Stimulated activated CD8-positive, alpha-beta memory T cell treated with anti-CD3 and anti-CD28 coated beads, Interleukin-2, amount 100 ng/mL, for 1 hour (primary cell): ENCODE measurements at places on chromosomes 6 and 20.

DNA sequence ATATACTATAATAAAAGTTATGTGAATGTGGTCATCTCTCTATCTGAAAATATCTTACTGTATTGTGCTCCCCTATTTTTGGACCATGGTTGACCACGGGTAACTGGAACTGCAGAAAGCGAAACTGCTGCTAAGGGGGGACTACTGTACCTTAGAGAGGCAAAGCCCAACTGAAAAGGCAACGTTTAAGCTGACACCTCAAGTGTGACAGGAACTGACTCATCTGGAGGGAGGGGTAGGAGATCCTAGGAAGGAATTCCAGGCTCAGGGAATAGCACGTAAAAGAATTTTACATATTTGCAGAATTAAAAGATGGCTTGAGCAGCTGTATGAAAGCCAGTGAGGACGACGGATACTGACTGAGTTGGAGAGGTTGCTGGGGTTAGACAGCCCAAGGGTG is 34.8 kb downstream of the ELOVL2 start:
- DNase-seq, result no peak

DNA sequence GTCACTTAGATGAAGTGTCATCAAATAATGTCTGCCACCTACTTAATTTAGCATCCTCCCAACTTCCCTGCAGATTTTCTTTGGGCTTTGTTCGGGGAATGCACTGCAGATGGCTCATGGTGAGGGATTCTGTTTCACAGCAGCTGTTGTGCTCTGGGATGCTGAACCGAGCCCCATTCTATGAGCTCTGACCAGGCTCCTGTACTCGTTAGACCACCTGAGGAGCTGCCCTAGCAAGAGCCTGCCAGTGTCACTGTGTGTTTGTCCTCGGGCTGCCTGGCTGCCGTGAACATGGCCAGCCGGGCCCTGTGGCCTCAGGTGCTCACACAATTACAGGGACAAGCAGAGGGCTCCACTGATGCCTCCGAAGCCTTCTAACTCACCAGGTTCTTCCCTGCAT is 238.8 kb upstream of the ECI2 start:
- DNase-seq, result no peak

- no peak for DNase-seq
Observed at GRCh38 chr6:129195643-129196042, 312.7 kb downstream of the LAMA2 start.

- DNase-seq, result no peak
Observed at GRCh38 chr6:134363323-134364039, 45.6 kb upstream of the SGK1 start.

- no peak for DNase-seq
Observed at GRCh38 chr6:89008001-89008814, 44.8 kb upstream of the RNGTT start.

DNA sequence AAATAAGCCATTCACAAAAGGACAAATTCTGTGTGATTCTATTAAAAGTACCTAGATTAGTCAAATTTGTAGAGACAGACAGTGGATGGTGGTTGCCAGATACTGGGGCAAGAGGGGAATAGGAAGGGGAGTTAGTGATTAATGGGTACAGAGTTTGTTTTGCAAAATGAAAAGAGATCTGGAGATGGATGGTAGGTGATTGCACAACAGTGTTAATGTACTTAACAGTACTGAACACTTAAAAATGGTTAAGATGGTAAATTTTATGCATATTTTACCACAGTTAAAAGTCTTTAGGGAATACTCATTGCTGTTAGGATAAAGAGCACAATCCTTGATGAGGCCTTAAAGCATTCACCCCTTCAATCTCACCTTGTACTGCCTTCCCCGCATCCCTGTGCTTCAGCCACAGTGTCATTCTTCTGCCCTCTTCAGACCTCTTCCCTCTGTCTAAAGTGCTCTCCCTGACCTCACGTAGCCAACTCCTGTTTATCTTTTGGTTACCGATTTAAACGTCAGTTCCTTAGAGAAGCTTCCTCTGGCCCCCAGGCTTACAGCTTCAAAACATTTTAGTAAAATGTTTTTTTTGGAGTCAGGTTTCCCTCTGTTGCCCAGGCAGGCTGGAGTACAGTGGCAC is 11.8 kb downstream of the PSMF1 start:
- DNase-seq, result no peak

DNA sequence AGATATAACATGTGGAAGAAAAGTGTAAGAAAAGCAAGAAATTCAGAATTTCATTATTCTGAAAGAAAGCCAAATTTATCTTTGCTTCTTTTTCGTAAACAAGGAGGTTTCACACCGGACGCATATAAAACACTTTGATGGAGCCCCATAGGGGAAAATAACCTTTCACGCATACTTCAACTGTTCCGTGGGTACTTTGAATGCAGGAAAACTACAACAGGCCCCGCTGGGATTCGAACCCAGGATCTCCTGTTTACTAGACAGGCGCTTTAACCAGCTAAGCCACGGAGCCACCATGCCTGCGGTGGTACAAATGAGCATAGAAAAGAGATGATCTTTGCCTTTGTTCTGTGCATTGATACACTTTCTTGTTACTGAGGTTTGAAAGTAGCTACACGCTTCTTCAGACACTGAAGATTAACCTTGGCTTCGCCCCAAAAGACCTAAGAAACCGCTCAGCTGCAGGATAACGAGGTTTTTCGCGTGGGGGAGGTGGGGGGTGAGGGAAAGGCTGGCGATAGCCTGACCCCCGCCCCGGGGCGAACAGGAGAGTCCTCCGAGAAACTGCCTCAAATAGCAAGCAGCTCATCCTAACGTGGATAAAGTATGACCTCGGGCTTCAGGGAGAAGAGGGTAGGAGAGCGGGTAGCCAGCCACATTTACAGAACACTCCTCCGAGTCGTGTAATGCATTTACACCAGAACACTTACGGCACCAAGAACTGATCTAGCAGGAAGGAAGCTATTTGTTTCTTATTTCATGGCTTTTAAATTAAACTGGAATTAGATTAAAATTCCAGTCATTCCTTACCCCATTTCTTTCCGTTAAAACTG is 5.3 kb upstream of the HMGN4 start:
- DNase-seq, result peak; percentile 92

DNA sequence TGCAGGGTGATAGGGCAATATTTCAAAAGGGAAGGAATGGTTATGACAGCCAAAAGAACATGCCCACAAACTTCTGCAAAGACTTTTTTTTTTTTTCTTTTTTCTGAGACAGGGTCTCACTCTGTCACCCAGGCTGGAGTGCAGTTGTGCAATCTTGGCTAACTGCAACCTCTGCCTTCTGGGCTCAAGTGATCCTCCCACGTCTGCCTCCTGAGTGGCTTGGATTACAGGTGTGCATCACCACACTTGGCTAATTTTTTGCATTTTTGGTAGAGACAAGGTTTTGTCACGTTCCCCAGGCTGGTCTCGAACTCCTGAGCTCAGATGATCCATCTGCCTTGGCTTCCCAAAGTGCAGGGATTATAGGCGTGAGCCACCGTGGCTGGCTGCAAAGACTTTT is 117.6 kb upstream of the ADGRF1 start:
- no peak for DNase-seq

- no peak for DNase-seq
Observed at GRCh38 chr6:170221052-170221752, 69.7 kb downstream of the DLL1 start.

- no peak for DNase-seq
Observed at GRCh38 chr6:31572041-31572911, at the start of gene LTA. TSS of gene LTA (plus strand) at chr6:31572289. CDS start at chr6:31572743, 454 bp downstream.

GRCh38 chr6:53793318-53794136 is 1.3 kb upstream of the LRRC1 start:
- no peak for DNase-seq

DNA sequence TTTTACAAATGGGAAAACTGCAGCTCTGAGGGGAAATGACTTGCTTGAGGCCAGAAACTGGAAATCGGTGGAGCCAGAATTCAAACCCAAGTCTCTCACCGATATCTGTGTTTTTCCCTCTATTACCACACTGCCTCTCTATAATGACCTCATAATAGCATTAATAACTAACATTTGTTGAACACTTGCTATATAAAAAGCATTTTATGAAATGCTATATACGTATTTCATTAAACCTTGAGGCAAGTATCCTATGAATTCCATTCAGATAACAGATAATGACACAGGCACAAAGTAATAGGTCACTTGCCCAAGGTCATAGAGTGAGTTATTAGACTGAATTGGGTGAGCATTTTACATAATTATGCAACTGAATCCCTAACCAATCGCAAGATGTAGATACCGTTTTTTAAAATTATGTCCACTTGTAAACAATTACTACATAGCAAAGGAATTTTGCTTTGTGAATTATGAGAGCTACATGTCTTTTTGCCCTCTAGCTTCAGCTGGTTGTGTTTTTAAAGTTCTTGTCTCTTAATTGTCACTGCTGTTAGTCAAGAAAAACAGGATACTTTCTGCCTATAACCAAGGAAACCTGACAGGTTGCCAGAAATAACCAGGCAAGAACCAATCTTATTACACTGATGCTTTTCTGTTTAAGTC is 4.7 kb downstream of the DSN1 start:
- no peak for DNase-seq

DNA sequence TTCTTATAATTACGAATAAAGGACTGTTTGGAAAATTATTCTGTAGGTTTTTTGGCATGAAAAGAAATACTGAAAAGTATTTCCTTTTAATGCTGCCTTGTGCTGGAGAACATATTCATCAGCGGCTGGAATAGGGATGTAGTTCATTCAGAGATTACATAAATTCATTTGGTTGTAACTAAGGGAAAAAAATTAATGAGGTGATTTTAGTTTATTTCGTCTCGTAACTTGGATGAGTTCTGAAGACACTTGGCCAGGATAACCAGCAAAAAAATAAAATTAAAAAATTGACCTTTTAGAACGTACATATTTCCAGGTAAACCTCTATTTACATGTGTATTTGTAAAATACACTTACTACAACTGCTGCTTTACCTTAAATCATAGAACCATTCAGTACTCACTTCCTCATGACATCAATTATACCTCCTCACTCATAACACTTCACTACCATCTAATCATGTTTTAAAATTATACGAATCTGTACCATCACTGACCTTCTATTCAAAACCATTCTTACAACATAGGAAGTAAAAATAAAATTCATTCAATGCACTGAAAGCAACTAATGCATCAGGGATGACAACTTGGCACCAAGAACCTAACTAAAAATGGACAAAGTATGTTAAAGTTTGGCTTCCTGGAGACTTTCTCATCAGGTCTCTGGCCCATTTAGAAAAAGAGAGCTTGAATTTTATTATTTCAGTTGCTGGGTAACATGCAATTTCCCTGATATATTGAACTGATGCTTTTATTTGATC is 17.2 kb downstream of the KLHL31 start:
- no peak for DNase-seq

- no peak for DNase-seq
Observed at GRCh38 chr6:167970230-167970629, 27.2 kb upstream of the KIF25 start.
